ENCODE measurements at places on chromosomes 13 and 19.

GRCh38 chr19:17946965-17947784 lies 14.4 kb downstream of the CCDC124 start:
- no peak for DNase-seq

GRCh38 chr13:44219577-44220548 lies 153.8 kb upstream of the SERP2 start:
- no peak for DNase-seq

DNA sequence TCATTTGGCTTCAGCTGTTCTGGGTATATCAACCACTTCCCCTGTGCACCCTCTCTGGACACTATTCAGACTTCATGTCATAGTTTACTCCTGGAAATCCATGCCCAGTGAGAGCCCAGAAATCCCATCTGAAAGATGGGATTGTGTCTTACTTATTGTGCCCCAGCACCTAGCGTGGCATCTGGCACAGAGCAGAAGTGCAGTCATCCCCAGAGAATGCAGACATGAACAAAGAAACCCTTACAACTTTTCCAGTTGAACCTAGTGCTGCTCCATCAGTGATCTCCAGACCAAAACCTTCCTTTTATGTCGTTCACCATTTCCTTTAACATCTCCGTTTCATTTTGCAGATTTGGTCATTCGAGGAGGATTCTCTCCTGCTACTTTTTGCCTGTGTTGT lies 60.6 kb downstream of the MBNL2 start:
- no peak for DNase-seq

DNA sequence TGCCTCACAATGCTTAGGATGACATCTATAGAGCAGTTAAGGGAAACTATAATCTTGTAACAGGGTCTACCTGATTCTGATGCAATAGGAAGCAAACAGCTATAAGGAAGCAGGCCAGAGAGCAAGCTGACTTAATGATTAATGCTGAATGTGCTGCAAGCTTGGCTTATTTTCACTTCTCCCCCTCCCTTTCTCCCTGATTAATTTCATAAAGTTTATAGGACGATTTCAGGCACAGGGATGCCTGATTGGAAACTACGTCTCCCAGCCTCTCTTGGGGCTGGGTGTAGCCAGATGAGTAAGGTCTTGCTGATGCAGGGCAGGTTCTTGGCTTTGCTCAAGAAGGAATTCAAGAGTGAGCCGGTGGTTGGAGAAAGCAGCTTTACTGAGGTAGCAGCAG lies 82.8 kb upstream of the MRI1 start:
- no peak for DNase-seq

- no peak for DNase-seq
Observed at GRCh38 chr19:50723069-50723468, at the start of gene CLEC11A. Gene CLEC11A (plus strand): TSS chr19:50723364. CDS start chr19:50723526, 162 bp downstream.

DNA sequence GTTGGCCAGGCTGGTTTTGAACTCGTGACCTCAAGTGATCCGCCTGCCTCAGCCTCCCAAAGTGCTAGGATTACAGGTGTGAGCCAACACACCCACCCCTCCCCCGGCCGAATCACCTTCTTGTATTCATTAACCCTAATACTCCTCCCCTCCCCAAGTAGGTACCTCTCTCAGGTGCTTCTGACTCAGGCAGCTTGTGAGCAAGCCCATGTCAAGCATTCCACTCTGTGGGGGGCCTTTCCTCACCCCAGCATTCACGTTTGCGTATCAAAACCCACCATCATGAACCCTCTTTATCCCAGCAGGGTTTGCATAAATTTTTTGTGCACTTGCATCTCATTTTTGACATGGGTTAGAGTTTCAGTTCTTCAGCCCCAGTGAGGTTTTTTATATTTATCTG lies 23.6 kb upstream of the RFXAP start:
- no peak for DNase-seq

DNA sequence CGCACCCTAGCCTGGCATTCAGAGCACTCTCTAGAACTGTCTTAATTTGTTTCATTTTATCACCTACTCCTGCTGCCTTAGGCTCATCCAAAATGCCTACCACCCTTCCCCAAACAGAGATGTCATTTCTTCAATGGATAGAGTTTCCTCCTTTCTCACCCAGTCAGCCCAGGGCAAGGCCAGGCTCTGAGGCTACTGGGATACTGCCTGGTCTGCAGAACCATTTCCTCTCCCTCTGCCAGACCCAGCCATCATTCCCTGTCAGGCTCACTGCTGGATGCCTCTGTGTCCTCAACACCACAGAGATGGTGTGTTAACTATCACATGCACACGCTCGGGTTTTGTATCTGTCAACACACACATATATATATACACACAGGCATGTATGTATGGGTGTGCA lies 47.2 kb downstream of the C13orf42 start:
- no peak for DNase-seq

GRCh38 chr13:33323801-33324510 lies 38.4 kb upstream of the STARD13 start:
- no peak for DNase-seq

GRCh38 chr19:39544226-39544903 lies 4.4 kb upstream of the EID2 start:
- DNase-seq: no peak

GRCh38 chr19:15154002-15154612 lies 46.7 kb downstream of the NOTCH3 start:
- DNase-seq: no peak

- DNase-seq: no peak
Observed at GRCh38 chr13:79631051-79631659, 150.2 kb downstream of the NDFIP2 start.

DNA sequence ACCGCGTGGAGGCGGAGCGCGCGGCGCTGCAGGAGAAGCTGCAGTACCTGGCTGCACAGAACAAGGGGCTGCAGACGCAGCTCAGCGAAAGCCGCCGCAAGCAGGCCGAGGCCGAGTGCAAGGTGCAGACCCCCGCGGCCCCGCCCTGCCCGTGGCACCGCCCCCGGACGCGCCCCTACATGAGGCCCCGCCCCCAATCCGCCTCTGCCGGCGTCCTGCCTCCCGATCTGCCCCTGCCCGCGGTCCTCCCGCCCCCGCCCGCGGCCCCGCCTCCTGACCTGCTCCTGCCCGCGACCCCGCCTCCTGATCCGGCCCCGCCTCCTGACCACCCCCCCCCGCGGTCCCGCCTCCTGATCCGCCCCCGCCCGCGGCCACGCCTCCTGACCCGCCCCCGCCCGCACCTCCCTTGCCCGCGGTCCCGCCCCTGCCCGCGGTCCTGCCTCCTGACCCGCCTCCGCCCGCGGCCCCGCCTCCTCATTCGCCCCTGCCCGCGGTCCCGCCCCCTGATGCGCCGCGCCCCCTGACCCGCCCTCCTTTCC lies 11.7 kb downstream of the PRR36 start:
- peak; percentile 27 for DNase-seq

DNA sequence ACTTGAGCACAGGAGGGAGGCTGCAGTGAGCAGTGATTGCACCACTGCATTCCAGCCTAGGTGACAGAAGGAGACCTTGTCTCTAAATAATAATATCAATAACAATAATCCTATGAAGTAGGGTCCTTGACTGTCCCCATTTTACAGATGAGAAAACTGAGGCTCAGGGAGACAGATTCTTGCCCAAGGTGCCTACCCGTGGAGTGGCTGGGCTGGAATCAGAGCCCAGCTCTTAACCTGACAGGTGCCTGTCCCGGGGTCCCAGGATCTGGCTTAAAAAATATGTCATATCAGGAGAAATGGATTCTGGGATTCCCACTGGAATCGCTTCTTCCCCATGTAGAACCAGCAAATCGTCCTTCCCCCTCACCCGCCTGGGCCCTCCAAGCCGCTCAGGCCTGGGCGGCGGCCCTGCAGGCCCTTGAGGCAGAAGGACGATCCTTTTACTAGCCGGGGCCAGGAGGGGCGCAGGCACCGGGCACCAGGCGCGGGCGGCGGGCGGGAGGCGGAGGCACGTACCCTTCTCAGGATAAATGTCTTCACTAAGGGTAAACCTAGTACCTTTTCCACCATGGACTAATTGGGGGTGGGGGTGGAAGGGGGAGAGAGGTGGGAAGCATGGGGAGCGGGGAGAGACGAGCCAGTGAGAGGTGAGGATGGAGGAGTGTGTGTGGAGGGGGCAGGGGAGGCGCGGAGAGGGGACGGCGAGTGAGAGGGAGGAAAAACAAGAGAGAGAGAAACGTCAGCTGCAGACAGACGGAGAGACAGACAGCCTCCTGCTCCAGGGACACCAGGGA lies 60.6 kb downstream of the COLGALT1 start:
- DNase-seq: no peak

- DNase-seq: no peak
Observed at GRCh38 chr19:18878058-18878797, 17.7 kb downstream of the CERS1 start.

All from stimulated activated CD8-positive, alpha-beta memory T cell treated with anti-CD3 and anti-CD28 coated beads, Interleukin-15, amount 100 ng/mL, for 1 hour (primary cell).